Spleen (tissue), 13 donors: ENCODE measurements at places on chromosomes 16 and 17. TPM values are rescaled to one million over a fixed set of nuclear protein-coding genes. Genes with fewer than 3 reads are reported as not detected.

CHMP6 gene
- polyA plus RNA-seq = 41.1 TPM

GRCh38 chr16:67865318-67865717, 7.5 kb upstream of the EDC4 start:
- no peak overlapping the region for H3K4me3 ChIP-seq
- H3K36me3 ChIP-seq = peaks cover 73% of the 10 kb centered on the region
- no peaks in the 10 kb centered on the region for H3K4me1 ChIP-seq
- no peak for DNase-seq
- H3K27ac ChIP-seq = no peak overlapping the region

NHERF1 gene
- polyA plus RNA-seq = 51.8 TPM

GRCh38 chr16:11748404-11749254, 6.0 kb upstream of the TXNDC11 start:
- DNase-seq = no peak
- no peaks in the 10 kb centered on the region for H3K4me1 ChIP-seq
- peaks cover 74% of the 10 kb centered on the region for H3K36me3 ChIP-seq
- no peak overlapping the region for H3K4me3 ChIP-seq
- H3K27ac ChIP-seq = no peak overlapping the region

PER1 gene
- 83.0 TPM for polyA plus RNA-seq
